ENCODE measurements at places on chromosomes 1 and 21. TPM values are rescaled to one million over a fixed set of nuclear protein-coding genes. Genes with fewer than 3 reads are reported as not detected.

The PGLYRP3 gene
- not detected for total RNA-seq

The CRP gene
- 2.1 TPM for total RNA-seq

The MROH9 gene
- total RNA-seq: not detected

The VCAM1 gene
- total RNA-seq: 0.20 TPM

The E2F2 gene
- total RNA-seq: 1.8 TPM

The CCDC185 gene
- not detected for total RNA-seq

The SLC6A17 gene
- not detected for total RNA-seq

The AVPR1B gene
- 0.12 TPM for total RNA-seq

The RGS18 gene
- 0.53 TPM for total RNA-seq

The SDHB gene
- total RNA-seq: 46.2 TPM

GRCh38 chr1:100597784-100598183, 59.8 kb downstream of the GPR88 start:
- no peak overlapping the region for H3K27ac ChIP-seq
- H3K36me3 ChIP-seq: no peaks in the 10 kb centered on the region
- no peak for DNase-seq
- no peaks in the 10 kb centered on the region for H3K27me3 ChIP-seq
- H3K4me1 ChIP-seq: no peaks in the 10 kb centered on the region
- H3K4me3 ChIP-seq: no peak overlapping the region

- H3K27ac ChIP-seq: no peak overlapping the region
- H3K4me1 ChIP-seq: no peaks in the 10 kb centered on the region
- no peaks in the 10 kb centered on the region for H3K27me3 ChIP-seq
Measured at GRCh38 chr1:93150729-93151128, 29.5 kb downstream of the TMED5 start.

- no peak overlapping the region for H3K27ac ChIP-seq
- no peak overlapping the region for H3K4me3 ChIP-seq
- DNase-seq: no peak
- H3K27me3 ChIP-seq: no peaks in the 10 kb centered on the region
Measured at GRCh38 chr21:45135868-45136267, 61.5 kb downstream of the ADARB1 start.

DNA sequence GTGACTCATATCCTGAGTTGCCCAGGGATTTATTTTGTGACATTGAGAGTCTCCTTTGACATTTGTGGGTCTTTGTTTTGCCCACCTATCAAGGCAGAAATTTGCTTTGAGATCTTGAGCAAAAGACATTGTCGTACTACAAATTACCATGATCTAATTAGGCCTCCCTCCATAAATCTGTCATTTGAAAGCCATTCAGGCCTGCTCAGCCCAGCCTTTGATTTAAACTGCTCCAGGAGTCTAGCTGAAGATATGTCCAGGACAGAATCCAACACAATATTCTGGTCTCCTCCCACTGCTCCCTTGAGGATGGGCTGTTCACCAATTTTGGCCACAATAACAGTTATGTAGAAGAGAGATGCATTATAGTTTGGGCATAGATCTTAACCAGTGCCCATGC, 86.7 kb downstream of the PROX1 start:
- H3K27me3 ChIP-seq: peaks cover 2% of the 10 kb centered on the region
- no peaks in the 10 kb centered on the region for H3K4me1 ChIP-seq
- no peak overlapping the region for H3K4me3 ChIP-seq
- no peak for DNase-seq

- no peaks in the 10 kb centered on the region for H3K27me3 ChIP-seq
- no peaks in the 10 kb centered on the region for H3K4me1 ChIP-seq
- no peak overlapping the region for H3K27ac ChIP-seq
- H3K4me3 ChIP-seq: no peak overlapping the region
- no peaks in the 10 kb centered on the region for H3K36me3 ChIP-seq
Measured at GRCh38 chr1:243244432-243244841, 10.6 kb downstream of the CEP170 start.

- H3K36me3 ChIP-seq: no peaks in the 10 kb centered on the region
- no peak overlapping the region for H3K4me3 ChIP-seq
- no peak for DNase-seq
- peaks cover 19% of the 10 kb centered on the region for H3K4me1 ChIP-seq
- no peak overlapping the region for H3K27ac ChIP-seq
Measured at GRCh38 chr1:206636671-206637070, 1.3 kb downstream of the DYRK3 start.

- no peak overlapping the region for H3K27ac ChIP-seq
- no peaks in the 10 kb centered on the region for H3K4me1 ChIP-seq
- no peak overlapping the region for H3K4me3 ChIP-seq
- DNase-seq: no peak
Measured at GRCh38 chr1:225435487-225435886, 7.6 kb upstream of the LBR start.

DNA sequence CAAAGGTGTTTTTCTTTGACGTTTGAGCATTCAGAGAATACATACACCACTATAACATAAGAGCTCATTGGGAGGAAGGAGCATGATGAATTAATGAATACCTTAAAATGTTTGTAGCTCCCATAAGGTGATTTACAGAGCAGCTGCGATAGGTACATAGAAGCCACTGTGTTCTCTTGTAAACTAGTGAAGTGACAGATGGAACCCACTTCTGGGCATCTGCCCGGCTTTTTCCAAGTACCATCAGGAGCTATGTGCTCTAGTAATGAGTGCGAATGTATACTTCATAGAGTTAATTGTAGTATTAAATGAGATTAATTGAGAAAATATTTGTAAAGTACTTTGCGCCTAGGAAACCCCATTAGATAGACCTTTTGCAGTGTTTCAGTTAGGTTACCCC, 48.4 kb downstream of the HENMT1 start:
- no peak overlapping the region for H3K27ac ChIP-seq
- DNase-seq: no peak
- H3K4me3 ChIP-seq: no peak overlapping the region
- no peaks in the 10 kb centered on the region for H3K4me1 ChIP-seq
- H3K36me3 ChIP-seq: peaks cover 27% of the 10 kb centered on the region
- no peaks in the 10 kb centered on the region for H3K27me3 ChIP-seq

- H3K4me3 ChIP-seq: no peak overlapping the region
- no peaks in the 10 kb centered on the region for H3K4me1 ChIP-seq
- no peak for DNase-seq
- no peak overlapping the region for H3K27ac ChIP-seq
- H3K27me3 ChIP-seq: no peaks in the 10 kb centered on the region
Measured at GRCh38 chr1:86062453-86062852, 94.1 kb downstream of the COL24A1 start.

DNA sequence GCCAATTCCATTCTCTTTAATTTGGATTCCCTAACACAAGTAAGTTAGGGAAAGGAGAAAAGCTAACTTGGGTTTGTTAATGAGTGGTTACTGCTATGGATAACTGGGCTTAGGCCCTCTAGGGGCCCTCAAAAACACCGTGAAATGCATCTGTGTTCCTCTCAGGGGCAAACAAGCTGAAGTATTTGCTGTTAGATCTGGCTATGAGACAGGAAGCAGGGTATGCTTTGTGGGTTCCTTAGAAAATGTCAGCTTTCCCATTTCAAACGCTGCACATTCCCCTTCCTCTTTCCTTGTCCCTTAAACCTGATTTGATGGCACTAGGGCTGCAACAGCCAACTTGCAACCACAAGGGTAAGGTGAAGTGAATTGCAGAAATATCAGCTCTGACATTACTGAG, 5.7 kb upstream of the CAP1 start:
- peak overlapping the region; percentile 69 for H3K27ac ChIP-seq
- DNase-seq: no peak
- no peak overlapping the region for H3K4me3 ChIP-seq
- H3K4me1 ChIP-seq: peaks cover 57% of the 10 kb centered on the region
- H3K27me3 ChIP-seq: no peaks in the 10 kb centered on the region
- H3K36me3 ChIP-seq: no peaks in the 10 kb centered on the region

DNA sequence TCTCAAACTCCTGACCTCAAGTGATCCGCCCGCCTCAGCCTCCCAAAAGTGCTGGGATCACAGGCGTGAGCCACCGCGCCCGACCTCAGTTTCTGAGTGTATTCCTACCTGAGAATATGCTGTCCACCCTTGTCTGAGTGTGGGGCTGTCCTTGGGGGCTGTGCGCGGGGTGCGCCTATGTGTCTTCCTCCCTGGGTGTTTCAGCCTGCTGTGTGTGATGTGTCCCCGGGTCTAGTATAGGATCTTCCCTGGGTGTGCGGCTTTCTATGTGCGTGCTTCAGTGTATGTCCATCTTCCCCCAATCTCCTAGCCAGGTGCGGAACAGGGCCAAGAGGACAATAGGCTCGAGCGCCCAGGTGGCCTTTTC, 8.3 kb upstream of the ID3 start:
- peaks cover 23% of the 10 kb centered on the region for H3K4me1 ChIP-seq
- peaks cover 33% of the 10 kb centered on the region for H3K27me3 ChIP-seq
- peak overlapping the region; percentile 24 for H3K4me3 ChIP-seq
- H3K36me3 ChIP-seq: no peaks in the 10 kb centered on the region

DNA sequence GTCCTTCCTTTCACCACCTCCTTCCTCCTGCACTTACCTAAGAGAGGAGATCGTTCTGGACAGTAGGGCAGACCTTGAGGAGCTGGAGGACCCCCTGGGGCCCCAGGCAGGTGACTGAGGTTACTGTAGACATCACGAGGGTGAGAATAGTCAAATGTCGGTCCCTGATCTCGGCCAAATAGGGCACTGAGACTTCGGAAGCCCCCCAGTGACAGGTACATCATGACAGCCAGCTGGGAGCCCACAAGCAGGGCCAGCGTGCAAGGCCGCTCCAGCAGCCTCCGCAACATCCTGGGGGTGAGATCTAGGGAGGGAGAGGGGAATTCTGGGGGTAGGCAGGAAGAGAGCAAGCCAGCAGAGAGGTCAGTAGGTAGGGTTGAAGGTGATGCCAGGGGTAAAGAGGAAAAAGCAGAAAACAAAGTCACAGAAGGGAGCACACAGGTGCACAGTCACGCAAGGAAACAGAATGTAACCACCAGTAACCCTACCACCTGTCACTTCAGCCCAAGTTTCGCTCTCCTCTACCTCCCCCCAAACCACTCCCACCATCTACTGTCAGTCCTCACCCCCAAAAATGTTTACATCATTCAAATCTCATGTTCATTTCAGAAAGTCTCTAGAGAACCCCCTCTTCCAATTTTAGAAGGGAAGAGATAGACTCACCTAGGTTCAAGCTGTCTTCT, 1.4 kb downstream of the B4GALT3 start:
- H3K27me3 ChIP-seq: no peaks in the 10 kb centered on the region
- H3K36me3 ChIP-seq: peaks cover 49% of the 10 kb centered on the region
- DNase-seq: no peak
- H3K27ac ChIP-seq: peak overlapping the region; percentile 84
- peak overlapping the region; percentile 93 for H3K4me3 ChIP-seq

GRCh38 chr1:52567943-52568342, 15.1 kb upstream of the TUT4 start:
- H3K36me3 ChIP-seq: no peaks in the 10 kb centered on the region
- no peak for DNase-seq
- H3K27me3 ChIP-seq: no peaks in the 10 kb centered on the region
- H3K4me1 ChIP-seq: peaks cover 6% of the 10 kb centered on the region
- H3K27ac ChIP-seq: no peak overlapping the region

GRCh38 chr21:26007951-26008498, 162.5 kb downstream of the APP start:
- H3K4me1 ChIP-seq: no peaks in the 10 kb centered on the region
- DNase-seq: no peak
- no peak overlapping the region for H3K27ac ChIP-seq
- no peaks in the 10 kb centered on the region for H3K36me3 ChIP-seq
- no peak overlapping the region for H3K4me3 ChIP-seq

DNA sequence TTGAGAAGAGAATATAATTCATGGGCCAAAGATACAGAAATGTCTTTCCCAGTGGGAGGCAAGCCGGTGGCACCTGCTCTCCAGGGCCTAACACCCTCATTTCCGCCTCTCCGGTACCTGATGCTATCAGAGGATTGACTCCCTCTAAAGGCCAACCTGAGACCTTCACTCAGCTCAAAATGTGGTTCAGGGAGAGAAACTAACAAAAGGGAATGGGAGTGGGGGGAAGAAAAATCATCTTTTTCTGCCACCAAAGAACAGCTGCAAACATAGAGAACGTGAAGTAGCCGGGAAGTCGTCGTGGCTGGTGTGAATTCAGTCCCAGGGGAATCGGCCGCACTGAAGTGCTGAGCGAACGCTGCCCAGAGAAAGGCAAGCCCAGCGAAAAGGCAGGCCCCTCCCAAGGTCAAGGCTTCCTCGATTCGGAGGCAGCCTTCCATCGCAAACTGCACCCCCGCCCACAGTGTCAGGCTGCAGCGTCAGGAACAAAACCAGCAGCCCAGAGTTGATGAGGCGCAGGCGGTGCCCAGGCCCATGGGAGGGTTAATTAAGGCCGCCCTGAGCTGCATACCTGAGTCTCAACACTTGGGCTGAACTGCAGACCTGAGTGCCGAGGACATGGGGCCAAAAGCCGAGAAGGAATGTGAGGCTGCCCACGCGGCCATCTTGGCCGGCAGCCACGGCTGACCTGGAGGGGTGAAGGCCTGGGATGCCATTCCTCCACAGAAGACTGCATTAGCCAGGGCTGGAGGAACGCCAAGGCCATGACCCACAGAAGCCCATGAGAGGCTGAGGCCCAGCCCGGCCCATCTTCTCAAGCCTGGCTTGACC, 160.2 kb downstream of the PSMG1 start:
- H3K4me3 ChIP-seq: no peak overlapping the region
- DNase-seq: no peak
- H3K4me1 ChIP-seq: no peaks in the 10 kb centered on the region
- H3K27me3 ChIP-seq: no peaks in the 10 kb centered on the region

- H3K27me3 ChIP-seq: peaks cover 3% of the 10 kb centered on the region
- DNase-seq: no peak
- H3K4me1 ChIP-seq: no peaks in the 10 kb centered on the region
- no peak overlapping the region for H3K4me3 ChIP-seq
Measured at GRCh38 chr1:29364101-29364678, 127.9 kb downstream of the PTPRU start.

GRCh38 chr1:67685558-67686266, 711 bp downstream of the GADD45A start:
- peaks cover 3% of the 10 kb centered on the region for H3K36me3 ChIP-seq
- peak overlapping the region; percentile 80 for H3K4me3 ChIP-seq
- DNase-seq: peak; percentile 59

DNA sequence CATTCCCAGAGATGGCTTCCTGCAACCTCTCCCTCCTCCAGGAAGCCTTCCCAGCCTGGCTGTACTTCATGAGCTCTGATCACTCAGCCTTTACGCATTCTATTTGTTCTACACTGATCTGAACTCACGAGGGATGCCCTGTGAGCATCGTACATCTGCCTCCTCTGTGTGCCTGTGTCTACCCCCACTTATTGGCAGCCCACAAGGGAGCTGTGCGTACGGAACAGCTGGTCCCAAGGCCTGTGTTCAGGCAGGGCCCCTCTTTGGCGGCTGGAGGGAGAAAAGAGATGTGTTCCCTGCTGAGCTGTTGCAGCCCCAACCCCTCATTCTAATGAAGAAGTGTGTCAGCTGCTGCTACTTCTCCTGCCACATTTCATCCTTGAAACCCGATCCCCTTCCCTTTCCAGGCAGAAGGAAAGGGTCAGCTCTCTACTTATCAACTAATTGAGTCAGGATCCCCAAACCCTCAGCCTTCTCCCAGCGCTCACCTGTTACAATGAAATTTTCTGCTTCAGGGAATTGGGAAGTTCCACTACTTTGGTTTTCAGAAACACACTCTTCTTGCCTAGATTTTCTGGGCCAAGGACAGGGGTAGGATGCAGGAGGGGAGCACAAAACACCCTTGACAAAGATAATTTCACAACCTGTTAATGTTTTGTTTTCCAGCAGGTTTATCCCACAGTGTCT, 3.2 kb downstream of the INKA2 start:
- DNase-seq: no peak
- no peak overlapping the region for H3K4me3 ChIP-seq

GRCh38 chr1:87292684-87293493, 35.8 kb upstream of the LMO4 start:
- DNase-seq: peak; percentile 22
- no peak overlapping the region for H3K27ac ChIP-seq
- no peaks in the 10 kb centered on the region for H3K36me3 ChIP-seq
- H3K27me3 ChIP-seq: peaks cover 5% of the 10 kb centered on the region
- no peaks in the 10 kb centered on the region for H3K4me1 ChIP-seq
